Lower lobe of right lung (tissue), 2 donors: ENCODE measurements at places on chromosomes 11 and 22. TPM values are rescaled to one million over a fixed set of nuclear protein-coding genes. Genes with fewer than 3 reads are reported as not detected.
A peak's percentile ranks its signal among the peaks of the same experiment; 100 is the strongest.

GRCh38 chr11:126716456-126717083 is 284.0 kb downstream of the KIRREL3 start:
- no peak for DNase-seq

Gene BACE1-AS
- total RNA-seq: 8.6 TPM

DNA sequence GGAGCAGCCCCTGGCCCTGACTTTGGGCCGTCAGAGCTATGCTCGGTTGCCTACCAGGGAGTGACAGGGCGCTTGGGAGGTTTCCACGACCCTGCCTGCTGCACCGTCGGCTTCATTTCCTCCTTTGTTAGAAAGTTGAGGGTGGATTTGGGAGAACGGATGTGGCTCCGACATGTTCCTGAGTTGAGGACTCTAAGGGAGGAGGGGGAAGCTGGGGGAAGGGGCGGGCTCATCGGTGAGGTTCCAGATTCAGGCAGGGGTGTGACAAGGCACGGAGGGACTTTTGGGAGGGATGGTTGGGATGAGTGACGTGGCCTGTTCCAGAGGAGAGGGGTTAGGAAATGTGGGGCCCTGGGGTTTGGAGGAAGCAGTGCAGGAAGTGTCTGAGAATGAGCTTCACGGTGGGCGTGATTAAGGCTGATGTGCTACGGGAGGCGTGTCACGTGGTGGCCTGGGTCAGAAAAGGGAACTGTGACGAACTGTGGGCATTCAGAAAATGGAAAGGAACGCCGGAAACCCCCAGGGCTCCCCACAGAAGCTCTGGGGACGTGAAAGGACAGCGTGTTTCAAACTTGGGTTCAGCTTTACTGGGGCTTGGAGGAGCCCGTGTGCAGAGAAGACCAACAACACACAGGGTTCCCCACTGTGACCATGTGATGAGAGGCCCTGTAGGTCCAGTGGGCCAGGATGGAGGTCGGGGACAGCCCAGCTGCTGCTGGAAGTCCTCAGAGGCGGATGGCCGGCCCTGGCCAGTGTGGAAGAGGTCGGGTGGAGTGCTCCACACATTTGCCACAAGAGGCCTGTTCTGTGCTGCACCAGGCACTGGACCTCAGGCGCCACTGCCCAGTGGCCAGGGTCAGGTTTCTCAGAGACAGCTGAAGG is 2.8 kb downstream of the PARVB start:
- DNase-seq: peak; percentile 89

DNA sequence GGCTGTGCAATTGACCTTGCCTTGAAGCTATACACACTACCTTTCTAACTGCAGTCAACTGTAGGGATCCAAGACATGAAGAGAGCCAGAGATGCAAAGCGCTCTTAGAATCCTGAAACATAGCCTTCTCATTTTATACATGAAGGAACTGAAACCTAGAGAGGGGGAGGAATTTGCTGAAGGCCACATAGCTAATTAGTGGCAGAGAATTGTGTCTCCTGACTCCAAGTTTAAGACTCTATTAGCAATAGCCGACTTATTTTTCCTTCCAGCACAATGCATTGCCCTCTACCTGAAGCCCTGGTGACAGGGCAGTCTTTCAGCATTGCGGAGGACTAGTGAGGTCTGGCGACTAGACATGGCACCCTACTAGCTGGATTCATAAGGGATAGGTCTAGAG is 727.0 kb upstream of the ANO5 start:
- DNase-seq: no peak

- no peak for DNase-seq
Measured at GRCh38 chr11:45809456-45810395, 4.8 kb downstream of the SLC35C1 start.

GRCh38 chr11:117641008-117641915 is 155.8 kb downstream of the DSCAML1 start:
- DNase-seq: no peak

- DNase-seq: no peak
Measured at GRCh38 chr11:129951201-129951865, 51.3 kb downstream of the PRDM10 start.

- no peak for DNase-seq
Measured at GRCh38 chr11:121451178-121451985, 732 bp upstream of the SORL1 start.

Gene MRGPRX4
- not detected for total RNA-seq

Gene TRIM48
- total RNA-seq: not detected
